ENCODE measurements at places on chromosomes 13 and 19. TPM values are rescaled to one million over a fixed set of nuclear protein-coding genes. Genes with fewer than 3 reads are reported as not detected.
A peak's percentile ranks its signal among the peaks of the same experiment; 100 is the strongest.

GRCh38 chr19:7883105-7883504 lies 5.2 kb upstream of the LRRC8E start:
- H3K36me3 ChIP-seq: no peaks in the 10 kb centered on the region
- peaks cover 7% of the 10 kb centered on the region for H3K4me1 ChIP-seq
- no peak overlapping the region for H3K27ac ChIP-seq
- H3K27me3 ChIP-seq: no peaks in the 10 kb centered on the region
- no peak for DNase-seq

GRCh38 chr13:46721054-46721453 lies 75.9 kb downstream of the ESD start:
- no peak overlapping the region for H3K27ac ChIP-seq
- H3K4me3 ChIP-seq: no peak overlapping the region
- no peaks in the 10 kb centered on the region for H3K36me3 ChIP-seq

DNA sequence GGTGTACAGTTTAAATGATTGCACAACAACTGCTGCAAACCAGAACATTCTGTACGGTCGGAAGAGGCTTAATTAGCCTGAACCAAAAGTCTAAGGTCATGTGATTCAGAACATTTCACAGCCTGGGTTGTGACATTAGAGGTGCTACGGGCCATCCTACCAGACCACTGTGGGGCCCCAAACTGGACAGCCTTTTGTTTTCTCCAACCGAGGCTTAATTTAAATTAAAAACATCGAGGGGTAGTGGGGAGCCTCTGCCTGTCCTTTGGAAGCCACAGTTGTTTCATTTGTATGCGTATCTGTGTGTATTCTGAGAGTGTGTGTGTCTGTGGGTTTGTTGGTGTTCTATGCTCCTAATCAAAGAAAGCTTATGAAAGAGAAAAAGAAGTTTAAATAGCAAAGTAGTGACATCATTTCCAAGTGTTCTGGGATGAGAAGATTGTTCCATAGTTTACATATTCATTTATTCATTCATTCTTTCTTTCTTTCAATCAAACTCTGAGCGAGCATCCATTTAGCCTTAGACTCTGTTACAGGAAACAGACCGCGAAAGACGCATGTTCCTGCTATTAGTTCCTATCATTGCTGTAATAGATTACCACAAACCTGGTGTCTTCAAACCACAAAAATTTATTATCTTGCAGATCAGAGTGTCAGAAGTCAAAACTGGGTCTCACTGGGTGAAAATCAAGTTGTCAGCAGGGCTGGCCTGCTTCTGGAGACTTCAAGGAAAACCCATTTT lies 444.8 kb downstream of the FOXO1 start:
- 0 out of 2 replicates have a peak, but pooled peaks cover 4% of the 10 kb centered on the region for H3K4me1 ChIP-seq
- no peak overlapping the region for H3K27ac ChIP-seq
- no peaks in the 10 kb centered on the region for H3K36me3 ChIP-seq
- H3K4me3 ChIP-seq: no peak overlapping the region

- no peaks in the 10 kb centered on the region for H3K36me3 ChIP-seq
- no peaks in the 10 kb centered on the region for H3K27me3 ChIP-seq
- DNase-seq: no peak
- peaks cover 22% of the 10 kb centered on the region for H3K4me1 ChIP-seq
These were observed 5.7 kb downstream of the WDR62 start for GRCh38 chr19:36060430-36060829.

GRCh38 chr19:53156850-53157249 lies 2.0 kb downstream of the ZNF347 start:
- H3K36me3 ChIP-seq: no peaks in the 10 kb centered on the region
- no peaks in the 10 kb centered on the region for H3K27me3 ChIP-seq
- H3K4me3 ChIP-seq: no peak overlapping the region
- DNase-seq: no peak

DNA sequence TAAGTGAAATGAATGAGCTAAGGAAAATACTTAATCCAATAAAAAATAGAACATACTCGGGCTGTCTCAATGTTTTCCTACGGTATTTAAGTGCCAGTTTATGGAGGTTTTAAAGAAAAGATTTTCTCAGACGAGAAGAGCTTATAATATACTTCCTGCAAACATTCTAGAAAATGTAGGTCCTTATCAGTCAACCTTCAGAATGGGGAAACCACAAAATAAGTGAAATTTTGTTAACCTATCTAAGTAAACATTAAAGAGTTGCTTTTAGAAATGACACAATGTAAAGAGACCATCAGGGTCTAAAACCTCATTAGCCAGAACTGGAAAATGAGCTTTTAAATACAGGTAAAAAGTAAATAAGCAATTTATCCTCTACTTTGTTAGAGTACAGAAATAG lies 12.1 kb downstream of the MIR17HG start:
- peaks cover 4% of the 10 kb centered on the region for H3K4me1 ChIP-seq
- DNase-seq: no peak
- no peak overlapping the region for H3K27ac ChIP-seq
- H3K27me3 ChIP-seq: no peaks in the 10 kb centered on the region
- H3K36me3 ChIP-seq: peaks cover 1% of the 10 kb centered on the region
- H3K4me3 ChIP-seq: no peak overlapping the region

DNA sequence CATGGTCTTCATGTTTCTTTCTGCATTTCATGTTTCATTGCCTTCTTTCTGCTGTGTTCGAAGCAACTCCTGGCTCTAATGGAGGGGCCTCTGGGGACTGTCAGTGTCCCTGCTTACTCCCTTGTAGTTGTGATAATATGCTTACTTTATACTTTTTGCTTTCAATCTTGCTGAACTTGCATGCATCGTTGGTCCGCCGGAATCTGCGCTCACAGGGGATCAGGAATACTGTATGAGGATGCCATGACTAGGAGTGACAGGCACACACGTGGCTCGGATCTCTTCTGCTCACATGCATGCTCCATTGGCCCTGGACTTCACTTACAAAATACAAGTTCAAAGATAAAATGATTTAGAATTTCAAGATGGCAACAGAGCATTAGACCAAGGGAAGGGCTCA lies 108.8 kb downstream of the SIPA1L3 start:
- H3K4me1 ChIP-seq: no peaks in the 10 kb centered on the region
- DNase-seq: no peak
- H3K27ac ChIP-seq: peak overlapping the region; percentile 32
- H3K36me3 ChIP-seq: peaks cover 5% of the 10 kb centered on the region
- H3K4me3 ChIP-seq: no peak overlapping the region

- no peak within 1 kb of the TSS for H3K27ac ChIP-seq
- no peak within 1 kb of the TSS for H3K4me3 ChIP-seq
- no peaks in the 10 kb centered on the region for H3K27me3 ChIP-seq
- no peaks in the 10 kb centered on the region for H3K36me3 ChIP-seq
- no peak for DNase-seq
These were observed at the start of gene FCHO1 for GRCh38 chr19:17751103-17751911. FCHO1 (plus strand) TSS chr19:17751477; CDS start chr19:17755165, 3,688 bp downstream.

- no peak overlapping the region for H3K4me3 ChIP-seq
- no peaks in the 10 kb centered on the region for H3K27me3 ChIP-seq
- H3K4me1 ChIP-seq: no peaks in the 10 kb centered on the region
These were observed 276.4 kb upstream of the TMTC4 start for GRCh38 chr13:100951016-100951415.

ZNF556 gene
- total RNA-seq: 0.57 TPM

CEACAM20 gene
- 0.16 TPM for total RNA-seq

TSKS gene
- total RNA-seq: not detected

VSTM1 gene
- total RNA-seq: not detected

SIGLEC8 gene
- not detected for total RNA-seq

CGB2 gene
- total RNA-seq: not detected

SIGLEC11 gene
- total RNA-seq: not detected

SHANK1 gene
- total RNA-seq: not detected
